CD4-positive, alpha-beta T cell treated with Interleukin-6 at 100 ng/mL for 8 hours (primary cell): ENCODE measurements at places on chromosomes 2 and 18.
A peak's percentile ranks its signal among the peaks of the same experiment; 100 is the strongest.

DNA sequence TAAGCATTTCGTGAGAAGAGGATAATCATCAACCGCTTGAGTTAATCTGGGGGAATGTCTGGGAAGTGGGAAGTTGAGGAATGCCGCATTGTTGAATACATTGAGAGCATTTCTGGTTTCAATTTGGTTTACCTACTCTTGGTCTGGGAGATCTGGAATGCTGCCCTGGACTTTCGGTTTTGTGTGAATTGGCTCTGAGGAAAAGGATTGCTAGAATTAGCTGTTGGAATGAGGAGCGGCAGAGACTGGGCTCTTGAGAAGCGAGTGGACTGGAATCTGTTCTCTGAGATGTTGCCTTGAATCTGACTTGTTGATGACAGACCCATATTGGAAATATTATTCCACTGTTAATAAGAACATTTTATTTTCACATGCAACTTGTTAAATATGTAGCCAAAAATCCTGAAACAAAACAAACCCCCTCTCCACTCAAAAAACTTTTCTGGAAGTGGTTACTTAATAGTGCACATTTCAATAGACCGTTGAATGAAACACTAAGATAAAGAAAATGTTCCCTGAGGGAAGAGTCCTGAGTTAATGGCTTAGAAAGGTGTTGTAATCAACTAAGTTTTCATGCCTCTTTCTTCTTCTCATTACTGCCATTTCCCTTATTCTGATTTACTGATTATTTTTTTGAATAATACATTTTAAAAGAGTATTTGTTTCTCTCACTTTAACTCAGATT, 50.8 kb downstream of the PTPRM start:
- DNase-seq = no peak

GRCh38 chr18:23881778-23882177, 132.8 kb upstream of the TTC39C start:
- no peak for DNase-seq

DNA sequence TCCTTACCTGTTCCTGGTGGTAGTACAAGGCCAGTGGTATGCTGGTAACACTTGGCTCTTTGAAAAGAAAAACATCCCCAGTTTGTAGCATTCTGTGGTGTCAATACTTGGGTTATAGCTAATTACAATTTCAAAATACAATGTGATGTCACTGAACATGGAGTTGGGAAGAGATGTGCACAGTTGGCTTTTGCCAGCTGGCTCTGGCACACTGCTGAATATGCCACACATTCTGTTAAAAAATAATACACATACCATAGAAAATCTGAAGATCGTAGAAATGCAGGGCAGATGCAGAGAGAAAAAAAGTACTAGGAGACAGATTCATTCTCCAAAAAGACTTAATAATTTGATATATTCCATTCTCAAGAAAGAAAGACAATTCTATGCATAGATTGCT, 101.5 kb downstream of the TACR1 start:
- DNase-seq = no peak

- peak; percentile 72 for DNase-seq
Observed at GRCh38 chr2:27428978-27429541, 629 bp downstream of the NRBP1 start.

GRCh38 chr2:27720004-27720551, 51.4 kb upstream of the MRPL33 start:
- no peak for DNase-seq

DNA sequence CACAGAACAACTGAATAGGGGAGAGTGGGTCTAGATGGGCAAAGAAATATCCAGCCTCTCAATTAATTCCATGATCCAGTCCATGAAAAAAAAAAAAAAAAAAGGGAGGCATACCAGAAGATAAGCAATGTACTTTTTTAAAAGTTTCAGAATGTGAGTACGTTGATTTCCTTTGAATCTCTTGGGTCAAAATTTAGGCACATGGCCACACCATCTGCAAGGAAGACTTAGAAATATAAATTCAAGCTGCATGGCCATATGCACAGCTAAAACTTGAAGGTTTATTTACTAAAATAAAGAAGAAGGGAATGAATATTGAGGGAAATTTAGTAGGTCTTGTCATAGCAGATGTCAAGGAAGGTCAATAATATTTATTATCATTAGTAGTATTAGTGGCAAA, 286.5 kb upstream of the CDH7 start:
- no peak for DNase-seq

- no peak for DNase-seq
Observed at GRCh38 chr2:210188755-210189154, 17.5 kb upstream of the KANSL1L start.

- DNase-seq = no peak
Observed at GRCh38 chr18:50573679-50574078, 13.8 kb downstream of the MAPK4 start.

DNA sequence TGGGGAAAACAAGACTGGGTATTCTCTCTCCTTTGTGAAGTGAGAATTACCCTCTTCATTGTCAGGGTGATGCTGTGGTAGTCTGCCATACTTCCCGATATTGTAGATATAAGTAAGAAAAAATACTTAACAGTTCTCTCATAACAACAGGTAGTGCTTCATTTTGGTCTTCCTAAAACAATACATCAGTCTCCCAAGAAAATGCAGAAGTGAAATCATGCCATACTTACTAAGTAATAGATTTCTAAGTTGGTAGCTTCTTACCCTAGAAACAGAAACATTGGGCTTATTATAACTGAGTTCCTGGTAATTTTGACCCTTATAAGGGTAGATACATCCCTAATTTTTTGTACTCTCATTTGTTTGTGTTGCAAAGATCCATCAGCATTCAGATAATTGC, 460.7 kb upstream of the DCC start:
- DNase-seq = no peak

- DNase-seq = no peak
Observed at GRCh38 chr2:180907731-180908130, 72.7 kb upstream of the UBE2E3 start.

DNA sequence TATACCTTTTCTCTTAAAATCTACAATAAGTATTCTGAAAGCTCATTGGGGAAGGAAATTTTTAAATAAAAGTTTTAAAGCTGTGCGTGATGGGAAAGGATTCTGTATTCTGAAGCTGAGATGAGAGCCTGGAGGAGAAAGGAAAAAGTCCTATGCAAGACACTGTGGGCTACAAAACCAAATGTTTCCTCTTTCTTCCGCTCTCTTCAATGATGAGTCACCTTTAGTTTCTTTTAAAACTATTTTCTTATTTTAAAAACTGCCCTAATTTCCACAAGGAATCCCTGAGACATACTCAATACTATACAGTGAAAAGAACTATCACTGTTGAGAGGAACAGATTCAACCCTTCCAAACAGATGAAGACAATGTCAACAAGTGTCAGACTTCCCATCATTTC, 87.4 kb downstream of the INO80D start:
- DNase-seq = no peak

GRCh38 chr2:235639428-235639773, 145.6 kb downstream of the AGAP1 start:
- no peak for DNase-seq

GRCh38 chr2:236658974-236659757, 89.5 kb downstream of the ACKR3 start:
- DNase-seq = no peak

DNA sequence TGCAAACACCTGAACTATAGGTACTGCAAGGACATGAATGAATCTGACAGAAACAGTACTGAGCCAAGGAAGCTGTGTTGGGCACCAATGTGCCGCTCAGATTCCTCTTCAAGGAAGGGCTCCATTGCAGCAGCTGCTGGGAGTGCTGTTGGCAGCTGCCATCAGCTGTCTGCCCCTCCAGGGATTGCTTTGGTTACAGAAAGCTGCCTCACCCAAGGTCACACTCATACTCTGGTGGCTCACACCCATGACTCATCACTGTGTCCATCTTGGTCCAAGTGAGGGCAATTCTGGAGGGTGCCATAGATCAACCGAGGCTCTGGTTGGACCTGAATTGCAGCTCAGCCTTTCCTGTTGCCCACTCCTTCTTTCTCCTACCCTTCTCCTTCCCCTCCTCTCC, 24.4 kb upstream of the TRPM8 start:
- DNase-seq = no peak

- DNase-seq = no peak
Observed at GRCh38 chr2:69241093-69241492, 145.9 kb downstream of the GFPT1 start.

DNA sequence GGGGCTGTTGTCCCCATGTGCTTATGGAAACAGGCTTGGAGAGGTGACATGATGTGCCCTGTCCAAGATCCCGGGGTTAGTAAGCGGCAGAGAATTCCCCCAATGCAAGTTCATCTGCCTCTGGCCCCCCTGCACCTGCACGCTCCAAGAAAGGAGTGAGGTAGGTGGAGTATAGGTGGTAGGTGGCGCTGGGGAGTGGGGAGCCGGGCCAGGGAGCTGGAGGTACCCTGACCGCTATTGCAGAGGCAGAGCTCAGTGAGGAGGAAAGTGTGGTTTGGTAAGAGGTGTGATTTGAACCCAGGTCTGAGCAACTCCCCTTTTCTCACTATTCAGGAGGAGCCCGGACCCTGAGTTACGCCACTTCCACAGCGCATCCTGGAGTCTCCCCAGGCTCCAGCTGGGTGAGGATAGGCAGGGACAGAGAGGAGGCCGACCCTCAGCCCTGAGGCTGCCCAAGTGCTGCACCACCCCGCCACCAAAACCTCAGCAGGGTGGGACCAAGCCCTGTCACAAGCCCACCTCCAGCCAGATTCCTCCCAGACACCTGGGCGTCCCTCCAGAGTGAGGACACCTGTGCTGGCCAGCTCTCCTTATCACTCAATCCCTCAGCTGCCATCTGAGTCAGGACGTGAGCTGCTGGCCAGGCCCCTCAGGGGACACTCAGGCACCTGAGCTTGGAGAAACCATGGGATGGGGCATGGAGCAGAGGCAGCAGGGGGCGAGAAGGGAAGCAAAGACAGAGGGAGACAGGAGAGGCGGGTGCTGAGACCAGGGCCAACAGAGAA, 5.6 kb downstream of the HAAO start:
- DNase-seq = no peak

- DNase-seq = no peak
Observed at GRCh38 chr2:209570194-209570593, 146.3 kb downstream of the MAP2 start.

- DNase-seq = no peak
Observed at GRCh38 chr18:49464718-49465598, 4.5 kb upstream of the DYM start.

DNA sequence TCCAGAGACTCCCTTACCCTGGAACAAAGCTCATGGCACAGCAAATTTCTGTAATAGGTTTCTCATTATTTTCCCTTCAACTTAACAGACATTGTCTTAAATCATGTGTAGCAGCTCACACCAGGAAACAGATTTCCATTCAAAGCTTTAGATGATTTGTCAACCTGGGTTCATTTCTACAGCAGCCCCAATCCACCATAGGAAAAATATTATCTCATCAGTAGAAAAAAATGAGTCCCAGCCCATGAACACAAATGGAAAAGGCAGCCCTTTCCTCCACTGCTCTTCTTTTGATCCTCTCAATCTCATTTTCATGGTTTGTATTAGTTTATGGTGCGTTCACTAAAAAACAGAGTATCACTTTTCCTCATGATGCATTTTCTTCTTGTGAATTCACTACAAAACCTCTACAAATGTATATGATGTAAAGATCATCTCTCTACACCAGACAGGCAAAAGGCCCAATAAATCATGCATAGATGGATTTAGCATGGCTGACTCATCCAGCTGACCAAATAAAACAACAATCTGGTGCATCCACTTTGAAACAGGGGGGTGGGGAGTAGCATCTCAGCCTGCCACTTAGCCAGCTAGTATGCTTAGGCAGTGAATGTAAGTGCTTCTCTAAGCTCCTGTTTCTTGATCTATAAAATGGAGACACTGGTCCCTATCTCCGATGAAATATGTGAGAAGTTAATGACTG, 78.6 kb downstream of the SATB2 start:
- DNase-seq = no peak

GRCh38 chr2:6818012-6818411, 47.7 kb downstream of the CMPK2 start:
- no peak for DNase-seq

DNA sequence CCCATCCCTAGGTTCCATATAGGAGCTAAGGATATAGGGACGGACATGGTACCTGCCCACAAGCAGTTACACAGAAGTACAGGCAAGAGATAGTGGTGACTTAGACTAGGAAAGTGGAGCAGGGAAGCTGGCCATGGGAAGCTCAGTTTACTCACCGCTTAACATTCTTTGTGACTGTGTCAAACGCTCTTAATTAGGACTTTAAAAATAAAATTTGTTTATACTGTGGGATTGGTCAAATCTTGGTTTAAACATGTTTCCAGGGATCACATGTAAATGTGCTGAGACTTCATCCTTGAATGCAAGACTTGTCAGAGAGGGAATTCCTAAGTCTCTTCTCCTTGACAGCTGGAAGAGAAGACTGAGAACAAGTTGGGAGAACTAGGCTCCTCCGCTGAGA, 107.3 kb downstream of the MTCL1 start:
- DNase-seq = no peak
